ENCODE measurements at places on chromosomes 3 and 15.

DNA sequence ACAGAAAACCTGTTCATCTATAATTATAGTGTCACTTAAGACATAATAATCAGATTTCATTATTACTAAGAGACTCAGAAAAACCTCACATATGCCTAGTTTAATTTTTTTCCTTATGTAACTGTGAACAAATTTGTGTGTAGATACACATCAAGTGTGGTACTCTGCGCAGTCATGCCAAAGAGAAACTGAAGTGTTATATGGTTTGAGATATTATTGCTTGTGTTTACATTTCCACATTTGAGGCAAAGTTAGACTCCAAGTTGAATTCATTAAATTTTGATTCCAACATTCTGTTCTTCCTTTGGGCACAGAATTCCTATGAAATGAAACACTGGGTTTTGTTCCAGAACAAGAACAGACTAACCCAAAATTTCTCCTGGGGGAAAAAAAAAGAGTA lies 2.2 kb downstream of the MBNL1 start:
- no peak for DNase-seq

- no peak for DNase-seq
Observed at GRCh38 chr15:75198560-75199356, 2.9 kb upstream of the C15orf39 start.

DNA sequence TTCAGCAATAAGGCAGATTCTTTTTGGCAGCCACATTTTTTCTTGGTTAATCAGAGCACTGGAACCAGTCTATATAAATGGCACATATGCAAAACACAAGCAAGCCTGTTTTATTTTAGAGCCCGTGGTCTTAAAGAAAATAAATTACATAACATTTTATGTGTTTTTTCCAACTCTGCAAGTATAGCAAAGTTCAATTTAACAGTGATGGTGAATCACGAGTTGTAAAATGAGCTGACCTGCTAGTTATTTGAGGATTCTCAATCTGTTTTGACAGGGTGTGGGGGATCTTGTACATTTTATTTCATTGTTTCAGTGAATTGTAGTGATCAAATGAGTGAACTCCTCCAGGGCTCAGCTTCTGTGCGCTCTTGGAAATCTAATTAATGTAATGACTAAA lies 2.7 kb downstream of the ARHGEF26 start:
- no peak for DNase-seq

DNA sequence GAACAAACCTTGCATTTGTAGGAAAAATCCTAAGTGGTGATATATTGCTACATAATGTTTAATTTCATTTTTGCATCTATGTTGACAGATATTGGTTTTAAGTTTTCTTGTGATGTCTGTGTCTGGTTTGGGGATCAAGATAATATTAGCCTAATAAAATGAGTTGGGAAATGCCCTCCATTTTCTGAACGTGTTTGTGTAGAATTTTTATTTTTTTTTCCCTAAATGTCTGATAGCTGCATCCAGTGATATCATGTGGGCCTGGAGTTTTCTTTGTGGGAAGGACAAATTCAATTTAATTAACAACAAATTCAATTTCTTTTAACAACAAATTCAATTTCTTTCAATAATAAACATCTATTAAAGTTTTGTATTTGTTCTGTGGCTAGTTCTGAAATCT lies 35.1 kb downstream of the NEDD4 start:
- no peak for DNase-seq

DNA sequence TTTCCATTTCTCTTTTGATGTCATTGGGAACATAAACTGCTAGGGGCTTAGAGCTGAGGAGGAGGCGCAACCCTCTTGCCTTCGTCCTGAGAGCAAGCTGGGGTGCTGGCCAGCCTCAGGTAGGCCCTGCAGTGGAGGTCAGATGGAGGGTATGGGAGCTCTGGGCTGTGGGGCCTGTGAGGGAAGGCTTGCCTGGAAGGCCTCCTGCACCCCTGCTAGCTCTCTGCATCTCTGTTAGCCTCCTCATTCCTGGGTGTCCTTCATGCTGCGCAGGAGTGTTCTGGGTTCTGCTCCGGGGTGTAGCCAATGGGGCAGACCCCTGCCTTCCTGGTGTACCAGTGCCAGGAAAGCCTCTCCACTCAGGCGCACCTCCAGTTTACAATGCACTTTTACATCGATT lies 11.8 kb downstream of the GP5 start:
- no peak for DNase-seq

DNA sequence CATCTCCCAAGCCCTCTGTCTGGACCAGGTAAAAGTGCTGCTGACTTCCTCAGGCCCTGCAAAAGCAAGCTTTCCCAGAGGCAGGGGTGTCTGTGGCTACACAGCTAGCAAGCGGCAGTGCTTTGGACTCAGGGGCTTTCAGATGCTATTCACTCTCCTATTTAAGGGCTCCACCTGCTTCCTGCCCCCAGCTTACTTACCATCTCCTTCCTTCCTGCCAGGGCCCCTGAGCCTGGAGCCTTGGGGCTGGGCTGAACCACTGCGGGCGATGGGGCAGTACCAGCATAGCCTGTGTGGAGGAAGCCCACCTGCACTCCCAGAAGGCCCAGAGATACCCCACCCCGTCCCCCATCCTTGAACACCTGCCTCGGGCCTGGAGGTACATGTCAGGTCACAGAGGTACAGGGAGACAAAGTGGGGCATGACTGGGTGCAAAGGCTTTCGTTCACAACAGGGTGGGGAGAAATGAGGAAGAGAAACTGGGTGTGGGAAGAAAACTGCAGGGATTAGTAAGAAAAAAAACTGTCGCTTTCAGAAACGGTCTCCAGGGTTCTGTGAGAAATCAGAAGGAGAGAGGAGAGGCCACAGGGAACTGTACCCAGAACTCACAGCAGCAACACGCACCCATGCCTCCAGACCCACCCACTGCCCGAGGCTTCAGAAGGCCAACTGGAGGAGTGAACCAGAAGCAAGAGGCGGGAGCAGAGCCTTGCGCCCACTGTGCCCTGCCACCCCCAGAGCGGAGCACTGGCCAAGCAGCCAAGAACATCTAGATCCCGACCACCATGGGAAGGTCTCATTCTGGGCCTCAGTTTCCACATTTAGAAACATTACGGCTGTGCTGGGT lies 49.5 kb downstream of the CCDC12 start:
- DNase-seq, result no peak

DNA sequence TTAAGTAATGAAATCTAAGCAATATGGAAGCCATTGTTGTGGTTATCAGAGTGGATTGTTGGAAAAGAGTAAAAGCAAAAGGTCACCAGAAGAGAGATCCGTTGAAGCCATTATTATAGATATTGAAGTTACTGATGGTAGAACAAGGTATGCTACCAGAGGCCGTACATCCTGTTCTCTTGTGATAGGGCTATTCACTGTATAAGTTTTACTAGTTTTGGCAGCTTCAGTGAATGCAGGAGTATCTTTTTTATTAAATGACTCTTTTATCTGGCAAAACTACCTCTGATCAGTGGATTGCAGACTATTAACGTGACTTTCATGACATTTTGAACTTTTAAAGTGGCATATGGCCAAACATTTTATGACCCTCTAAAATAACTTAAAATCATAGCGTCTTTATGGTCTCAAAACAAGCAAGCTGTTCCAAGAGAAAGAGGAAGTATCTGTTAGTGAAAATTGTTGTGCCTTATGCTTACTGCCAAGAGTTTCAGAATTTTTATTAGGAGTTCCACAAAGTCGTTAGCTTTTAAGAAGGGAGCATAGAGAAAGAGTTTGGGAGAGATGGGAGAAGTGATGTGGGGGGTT lies 102.9 kb downstream of the LRRC49 start:
- no peak for DNase-seq

DNA sequence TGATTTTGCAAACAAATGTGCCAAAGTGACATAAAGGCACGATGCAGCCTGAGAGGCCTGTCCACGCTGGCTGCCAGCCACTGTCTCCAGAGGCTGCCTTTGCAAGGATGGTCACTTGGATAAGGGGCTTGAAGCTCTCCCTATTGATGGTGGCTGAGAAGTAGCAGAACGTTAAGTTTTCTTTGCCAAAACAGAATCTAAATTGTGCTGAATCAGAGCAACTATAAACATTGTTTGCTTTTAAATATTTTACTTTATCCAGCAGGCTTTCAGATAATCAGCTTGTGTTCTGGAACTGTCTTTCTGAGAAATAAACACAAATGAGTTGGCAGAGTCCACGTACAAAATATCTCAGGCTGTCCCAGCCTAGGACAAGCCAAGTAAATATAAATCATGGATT lies 23.8 kb upstream of the CNBP start:
- no peak for DNase-seq

- no peak for DNase-seq
Observed at GRCh38 chr15:36815786-36816185, 236.4 kb downstream of the CDIN1 start.

- DNase-seq, result no peak
Observed at GRCh38 chr3:169662132-169662842, 1.2 kb downstream of the MECOM start.

DNA sequence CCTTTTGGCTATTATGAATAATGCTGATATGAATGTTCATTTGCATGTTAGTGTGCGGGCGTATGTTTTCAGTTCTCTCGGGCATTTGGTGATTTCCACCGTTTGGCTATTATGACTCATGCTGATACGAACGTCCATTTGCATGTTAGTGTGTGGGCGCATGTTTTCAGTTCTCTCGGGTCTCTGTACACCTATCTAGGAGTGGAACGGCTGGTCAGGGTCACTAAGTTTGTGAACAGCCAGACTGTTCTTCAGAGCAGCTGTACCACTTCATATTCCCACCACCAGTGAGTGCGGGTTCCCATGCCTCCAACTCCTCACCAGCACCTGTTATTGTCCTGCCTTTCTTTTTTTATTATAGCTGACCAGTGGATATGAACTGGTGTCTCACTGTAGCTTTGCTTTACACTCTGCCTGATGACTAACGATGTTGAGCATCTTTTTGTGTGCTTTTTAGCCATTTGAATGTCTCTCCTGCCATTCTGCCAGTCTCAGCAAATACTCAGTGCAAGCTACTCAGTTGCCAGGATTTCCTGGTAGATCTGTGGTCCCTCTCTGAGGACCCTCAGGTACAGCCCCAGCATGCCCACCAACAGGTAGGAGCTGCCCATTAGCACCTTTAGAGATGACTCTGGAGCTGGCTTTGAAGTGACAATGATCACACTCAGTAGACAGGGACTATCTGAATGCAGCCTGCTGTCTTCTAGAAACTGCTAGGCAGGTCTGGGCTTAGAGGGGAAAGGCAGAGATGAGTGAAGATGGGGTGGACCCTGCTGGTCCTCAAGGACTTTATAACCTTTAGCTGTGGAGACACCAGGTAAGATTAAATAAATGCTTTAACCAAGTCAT lies 141.1 kb downstream of the XXYLT1 start:
- no peak for DNase-seq

GRCh38 chr15:39056357-39056756 lies 491.7 kb upstream of the RASGRP1 start:
- DNase-seq, result no peak

DNA sequence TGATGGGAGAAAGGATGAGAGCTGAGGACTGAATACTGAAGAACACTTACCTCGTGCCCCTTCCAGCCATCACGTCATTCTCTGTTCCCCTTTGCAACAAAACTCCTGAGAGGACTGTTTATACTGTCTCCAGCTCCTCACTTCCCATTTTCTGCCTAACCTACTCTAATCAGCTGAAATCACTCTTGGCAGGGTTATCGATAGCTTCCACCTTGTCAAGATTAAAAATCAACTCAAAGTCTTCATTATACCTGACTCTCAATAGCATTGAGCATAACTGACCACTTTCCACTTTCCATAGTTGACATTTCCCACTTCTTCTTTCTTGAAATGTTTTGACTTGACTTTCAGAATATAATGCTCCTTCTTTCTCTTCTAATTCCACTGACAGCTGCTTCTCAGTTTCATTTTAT lies 4.3 kb downstream of the BTBD1 start:
- no peak for DNase-seq

DNA sequence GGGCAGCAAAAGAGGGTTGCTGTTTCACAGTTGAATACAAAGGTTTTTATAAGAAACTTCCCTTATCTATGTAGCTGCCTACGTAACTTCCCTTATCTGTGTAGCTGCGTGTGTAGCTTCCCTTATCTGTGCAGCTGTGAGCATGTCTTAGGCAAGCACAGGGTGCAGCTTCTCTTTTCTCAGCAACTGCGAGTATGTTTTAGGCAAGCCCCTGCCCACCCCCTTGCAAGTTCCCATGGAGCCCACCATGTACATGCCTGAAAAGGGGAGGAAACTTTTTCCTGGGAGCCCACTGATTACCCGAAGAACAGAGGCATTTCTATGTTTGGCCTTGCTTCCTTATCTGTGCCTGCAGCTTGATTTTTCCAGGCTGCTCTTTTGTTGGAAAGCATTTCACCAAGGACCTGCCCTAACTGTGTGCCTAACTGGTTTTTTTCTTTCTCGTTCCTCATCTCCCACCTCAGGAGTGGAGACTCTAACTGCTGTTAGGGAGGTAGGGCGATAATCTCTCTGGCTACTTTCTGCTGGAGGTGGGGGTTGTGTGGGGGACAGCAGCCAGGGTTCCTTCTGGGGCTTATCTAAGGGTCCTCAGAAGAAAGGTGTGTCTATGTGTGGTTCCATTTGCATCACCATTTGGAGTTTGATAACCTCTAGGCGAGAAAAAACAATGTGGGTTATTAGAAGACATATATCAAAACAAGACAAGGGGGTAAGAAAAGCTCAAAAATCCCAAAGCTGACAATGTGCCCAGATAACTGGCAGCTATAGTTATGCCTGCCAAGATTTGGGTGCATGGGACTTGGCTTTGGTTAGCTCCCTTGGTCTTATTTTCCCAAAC lies 26.0 kb downstream of the SORD start:
- DNase-seq, result no peak

DNA sequence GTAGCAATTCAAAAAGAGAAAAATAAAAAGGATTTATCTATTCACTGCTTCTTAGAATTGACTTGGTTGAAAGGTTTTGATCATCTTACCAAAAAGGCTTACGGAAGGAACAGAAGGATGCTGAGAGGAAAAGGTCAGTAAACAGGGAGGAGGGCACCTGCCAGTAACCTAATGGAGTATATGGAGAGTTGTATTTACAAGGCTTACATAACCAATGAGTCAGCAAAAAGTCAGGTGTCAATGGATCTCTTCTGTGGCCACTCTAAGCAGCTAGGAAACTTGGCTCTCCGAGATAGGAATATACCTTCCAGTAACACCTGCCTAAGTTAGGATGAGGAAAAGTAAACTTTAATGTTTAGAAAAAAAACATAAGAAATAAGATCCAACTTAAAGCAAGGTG lies 80.5 kb upstream of the PLXND1 start:
- DNase-seq, result no peak

- no peak for DNase-seq
Observed at GRCh38 chr3:117520582-117520981, 811.0 kb downstream of the TUSC7 start.

DNA sequence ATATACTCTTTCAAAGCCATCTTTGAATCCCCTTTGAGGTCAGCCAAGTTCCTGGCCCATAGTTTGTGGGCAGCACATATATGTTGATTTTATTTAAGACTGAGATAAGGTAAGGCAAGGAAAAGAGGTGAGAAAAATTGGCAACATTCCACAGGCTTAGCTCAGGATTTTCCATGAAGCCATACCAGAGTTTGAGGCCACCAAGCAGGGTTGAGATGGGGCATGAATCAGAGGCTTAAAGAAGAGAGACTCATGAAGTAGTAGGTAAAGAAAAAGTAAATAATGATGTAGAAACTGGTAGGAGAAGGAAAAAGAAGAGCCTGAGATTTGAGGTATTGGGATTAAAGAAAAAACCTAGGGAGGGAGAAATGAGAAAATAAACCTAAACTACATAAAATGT lies 89.2 kb downstream of the MYO5A start:
- DNase-seq, result no peak

- DNase-seq, result no peak
Observed at GRCh38 chr3:32862247-32862935, 44.6 kb downstream of the TRIM71 start.

- no peak for DNase-seq
Observed at GRCh38 chr3:107685383-107685782, 162.6 kb downstream of the BBX start.

- DNase-seq, result no peak
Observed at GRCh38 chr15:62821384-62822131, 221.0 kb upstream of the TPM1 start.

All from cortex of kidney (tissue), 1 donor.